ENCODE measurements at places on chromosomes 7 and 10. TPM values are rescaled to one million over a fixed set of nuclear protein-coding genes. Genes with fewer than 3 reads are reported as not detected.

SCART1 gene
- total RNA-seq: 3.9 TPM

NUTM2D gene
- 9.0 TPM for total RNA-seq

CNPY1 gene
- total RNA-seq: not detected

TET1 gene
- 2.2 TPM for total RNA-seq

SEMA3E gene
- total RNA-seq: 1.1 TPM

UNCX gene
- 2.0 TPM for total RNA-seq

- no peaks in the 10 kb centered on the region for H3K27me3 ChIP-seq
- H3K36me3 ChIP-seq: no peaks in the 10 kb centered on the region
- peak overlapping the region; percentile 78 for H3K4me3 ChIP-seq
- H3K4me1 ChIP-seq: peaks cover 48% of the 10 kb centered on the region
- H3K27ac ChIP-seq: peak overlapping the region; percentile 99
Observed at GRCh38 chr7:104982308-104983075, 31.5 kb upstream of the KMT2E start.

DNA sequence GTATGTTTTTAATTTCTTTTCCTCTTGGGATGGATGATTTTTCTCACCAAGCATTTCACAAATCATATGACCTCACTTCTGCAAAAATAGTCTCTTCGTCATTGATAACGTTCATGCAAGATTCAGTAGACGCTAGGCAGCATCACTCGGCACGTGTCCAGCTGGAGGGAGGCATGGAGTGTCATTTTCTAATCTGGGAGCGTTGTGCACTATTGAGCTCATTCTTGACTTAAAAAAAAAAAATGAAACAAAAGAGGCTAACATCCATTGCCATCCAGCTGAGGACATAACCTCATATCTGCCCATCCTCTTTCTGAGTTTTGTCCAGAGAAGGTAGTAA lies 56.2 kb downstream of the COL17A1 start:
- DNase-seq: no peak
- no peak overlapping the region for H3K4me3 ChIP-seq
- H3K27ac ChIP-seq: no peak overlapping the region
- H3K36me3 ChIP-seq: no peaks in the 10 kb centered on the region
- no peaks in the 10 kb centered on the region for H3K4me1 ChIP-seq
- no peaks in the 10 kb centered on the region for H3K27me3 ChIP-seq

GRCh38 chr7:130505753-130506152 lies 13.9 kb downstream of the MEST start:
- H3K27me3 ChIP-seq: no peaks in the 10 kb centered on the region
- no peak overlapping the region for H3K4me3 ChIP-seq
- peaks cover 10% of the 10 kb centered on the region for H3K36me3 ChIP-seq
- no peaks in the 10 kb centered on the region for H3K4me1 ChIP-seq

DNA sequence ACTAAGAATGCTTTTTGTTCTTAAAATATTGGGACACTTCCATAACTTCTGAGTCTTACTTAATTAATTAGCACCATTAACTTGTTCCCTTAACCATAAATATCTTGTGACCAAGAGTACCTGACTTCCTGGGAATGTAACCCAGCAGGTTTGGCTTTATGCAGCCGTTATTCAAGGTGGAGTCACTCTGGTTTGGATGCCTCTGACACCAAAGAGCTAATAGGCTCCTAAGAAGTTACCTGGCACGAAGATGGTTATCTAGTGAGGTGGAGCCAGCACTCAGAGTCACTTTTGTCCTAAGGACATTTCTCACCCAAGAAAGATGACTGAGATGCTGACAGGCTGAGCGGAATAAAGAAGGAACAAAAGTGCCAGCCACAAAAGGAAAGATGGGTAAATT lies 172.3 kb downstream of the C1GALT1 start:
- DNase-seq: no peak
- H3K36me3 ChIP-seq: no peaks in the 10 kb centered on the region
- no peaks in the 10 kb centered on the region for H3K27me3 ChIP-seq
- H3K4me3 ChIP-seq: no peak overlapping the region

- no peaks in the 10 kb centered on the region for H3K36me3 ChIP-seq
- DNase-seq: no peak
- no peaks in the 10 kb centered on the region for H3K27me3 ChIP-seq
- H3K4me3 ChIP-seq: no peak overlapping the region
- H3K27ac ChIP-seq: no peak overlapping the region
Observed at GRCh38 chr10:30467651-30468338, 33.8 kb downstream of the MAP3K8 start.

DNA sequence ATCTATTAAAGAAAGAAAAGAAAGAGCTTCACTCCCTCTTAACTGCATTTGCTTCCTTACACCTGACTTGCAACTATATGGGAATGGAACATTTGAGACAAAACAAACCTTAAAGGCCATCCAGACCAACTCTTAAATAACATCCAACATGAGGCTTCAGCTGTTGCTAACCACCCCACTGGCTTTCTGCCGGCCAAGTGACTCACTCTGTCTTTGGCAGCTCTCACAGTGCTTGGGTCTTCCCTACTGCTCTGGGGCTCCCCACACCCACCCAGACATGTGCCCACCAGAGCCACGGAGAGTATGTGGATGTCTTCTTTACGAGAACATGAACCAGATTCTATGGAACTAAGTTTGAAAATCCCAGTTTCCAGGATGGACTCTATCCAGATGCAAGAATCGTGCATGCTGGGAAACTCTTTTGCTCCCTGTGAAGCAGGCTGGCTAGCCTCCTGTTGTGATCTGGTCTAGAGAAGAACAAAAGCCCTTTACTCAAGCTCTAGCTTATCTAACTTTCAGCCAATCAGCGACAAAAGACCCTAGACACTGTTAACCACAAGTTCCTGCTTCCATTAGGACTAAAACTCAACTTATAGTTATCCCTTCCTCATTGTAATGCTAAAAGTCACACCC lies 245.7 kb downstream of the TCERG1L start:
- H3K36me3 ChIP-seq: no peaks in the 10 kb centered on the region
- H3K27me3 ChIP-seq: no peaks in the 10 kb centered on the region
- H3K4me1 ChIP-seq: no peaks in the 10 kb centered on the region
- DNase-seq: no peak
- H3K27ac ChIP-seq: no peak overlapping the region

DNA sequence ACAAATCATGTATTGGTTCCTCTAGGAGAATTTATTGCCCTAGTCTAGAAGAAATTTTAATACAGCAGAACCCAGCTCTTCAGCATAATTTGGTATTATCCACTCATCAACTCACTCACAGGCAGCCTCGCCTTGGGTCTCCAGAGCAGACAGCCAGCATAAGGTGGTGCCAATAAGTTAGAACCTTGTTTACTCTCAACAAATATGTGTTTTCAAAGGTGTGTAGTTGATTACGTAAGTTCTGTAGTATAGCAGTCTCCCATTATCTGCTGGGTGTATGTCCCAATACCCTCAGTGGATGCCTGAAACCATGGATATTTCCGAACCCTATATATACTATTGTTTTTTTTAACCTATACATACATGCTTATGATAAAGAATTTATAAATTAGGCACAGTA lies 522.5 kb upstream of the LRRN3 start:
- no peaks in the 10 kb centered on the region for H3K36me3 ChIP-seq
- H3K4me1 ChIP-seq: no peaks in the 10 kb centered on the region
- no peak for DNase-seq
- no peak overlapping the region for H3K4me3 ChIP-seq

- H3K36me3 ChIP-seq: no peaks in the 10 kb centered on the region
- no peaks in the 10 kb centered on the region for H3K4me1 ChIP-seq
- no peak overlapping the region for H3K4me3 ChIP-seq
- no peaks in the 10 kb centered on the region for H3K27me3 ChIP-seq
Observed at GRCh38 chr10:23656735-23657134, 217.9 kb downstream of the OTUD1 start.

Measured in kidney (tissue), 22 donors.